CD4-positive, alpha-beta T cell treated with Interferon gamma for 1 hour (primary cell): ENCODE measurements at places on chromosomes 16 and 17.

- DNase-seq: no peak
These were observed 15.2 kb downstream of the MED24 start for GRCh38 chr17:40038882-40039513.

GRCh38 chr16:89922477-89922883, 662 bp upstream of the TUBB3 start:
- no peak for DNase-seq

DNA sequence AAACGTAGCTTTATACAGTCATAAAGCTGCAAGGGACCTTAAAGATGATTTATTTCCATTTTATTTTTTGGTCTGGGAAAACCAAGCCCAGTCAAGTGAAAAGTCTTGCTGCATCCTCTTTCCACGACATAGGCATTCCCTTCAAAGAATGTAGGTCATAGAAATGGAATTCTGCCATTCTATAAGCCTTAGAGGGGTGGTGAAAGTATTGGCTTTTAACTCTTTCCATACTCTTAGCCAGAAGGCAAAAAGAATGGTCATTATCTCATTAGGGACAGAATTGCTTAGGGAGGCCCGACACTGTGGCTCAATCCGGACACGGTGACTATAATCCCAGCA, 7.9 kb upstream of the MSL1 start:
- no peak for DNase-seq

- no peak for DNase-seq
These were observed 7.2 kb downstream of the ARL2BP start for GRCh38 chr16:57252148-57252721.

DNA sequence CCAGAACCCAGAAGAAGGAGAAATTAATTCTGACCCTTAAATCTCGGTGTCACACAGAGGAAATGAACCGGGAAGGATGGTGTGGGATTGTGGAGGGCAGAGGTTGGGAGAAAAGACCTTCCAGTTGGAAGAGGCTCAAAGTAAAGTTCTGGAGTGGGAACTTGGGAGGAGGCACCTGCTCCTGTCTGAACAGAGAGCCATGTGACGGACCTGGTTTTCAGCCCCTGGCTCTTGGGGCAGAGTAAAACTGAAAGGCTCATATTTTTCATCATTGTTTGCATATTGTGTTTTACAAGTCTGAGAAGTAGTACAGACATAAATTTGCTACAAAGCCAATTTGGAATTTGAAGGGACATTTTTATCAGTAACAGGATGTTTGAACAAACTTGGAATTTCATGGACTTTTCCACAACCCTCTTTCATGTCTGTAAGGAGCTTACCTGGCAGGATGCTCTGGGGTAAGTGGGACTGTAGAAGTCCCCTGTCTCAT, 24.4 kb upstream of the SEC14L1 start:
- no peak for DNase-seq

DNA sequence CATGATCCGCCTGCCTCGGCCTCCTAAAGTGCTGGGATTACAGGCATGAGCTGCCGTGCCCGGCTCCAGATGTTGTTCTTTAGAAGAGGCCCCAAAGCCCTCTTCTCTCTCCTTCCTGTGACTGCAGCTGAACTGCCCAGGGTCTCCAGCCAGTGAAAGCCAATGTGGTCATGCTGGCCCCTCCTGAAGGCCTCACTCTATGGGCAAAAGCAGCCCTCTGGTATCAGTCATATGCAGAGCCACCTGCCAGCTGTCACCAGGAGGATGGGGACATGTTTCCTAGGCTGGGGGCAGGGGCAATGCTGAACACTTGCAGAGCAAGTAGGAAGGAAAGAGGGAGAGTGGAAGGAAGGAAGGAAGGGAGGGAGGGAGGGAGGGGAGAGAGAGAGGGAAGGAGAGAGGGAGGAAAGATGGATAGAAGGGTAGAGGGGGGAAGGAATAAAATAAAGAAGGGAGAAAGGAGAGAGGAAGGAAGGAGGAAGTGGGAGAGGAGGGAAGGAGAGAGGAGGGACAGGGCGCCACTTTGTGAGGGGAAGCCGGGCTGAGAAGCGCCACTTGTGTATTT, 36.0 kb downstream of the SOCS3 start:
- DNase-seq: no peak

GRCh38 chr16:81703177-81704155, 75.6 kb upstream of the PLCG2 start:
- no peak for DNase-seq

DNA sequence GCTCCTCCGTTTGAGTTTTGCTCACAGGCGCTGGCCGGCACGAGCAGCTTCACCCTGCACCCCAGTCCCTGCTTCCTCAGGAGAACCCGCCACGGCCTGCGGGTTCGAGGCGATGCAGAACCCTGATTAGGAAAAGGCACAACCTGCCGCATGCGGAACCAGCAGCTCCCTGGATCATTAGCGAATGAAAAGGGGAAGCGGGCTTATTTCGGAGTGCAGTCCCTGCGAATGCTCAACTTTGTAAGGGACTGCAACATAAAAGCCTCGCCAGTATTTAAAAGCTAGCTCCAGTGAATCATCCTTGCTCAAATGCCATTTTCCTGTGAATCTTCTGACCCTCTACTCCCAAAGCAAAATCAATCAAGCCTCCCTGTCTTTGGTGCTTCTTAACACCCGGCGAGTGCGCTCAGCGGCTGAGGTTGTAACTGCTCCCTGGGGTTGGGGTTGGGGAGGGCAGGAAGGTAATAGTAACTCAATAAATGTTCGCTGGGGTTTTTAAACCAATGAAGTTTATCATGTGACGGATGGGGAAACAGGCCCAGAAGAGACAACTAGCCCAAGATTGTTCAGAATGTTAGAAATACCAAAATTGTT, 678 bp upstream of the AKAP10 start:
- DNase-seq: peak; percentile 4

DNA sequence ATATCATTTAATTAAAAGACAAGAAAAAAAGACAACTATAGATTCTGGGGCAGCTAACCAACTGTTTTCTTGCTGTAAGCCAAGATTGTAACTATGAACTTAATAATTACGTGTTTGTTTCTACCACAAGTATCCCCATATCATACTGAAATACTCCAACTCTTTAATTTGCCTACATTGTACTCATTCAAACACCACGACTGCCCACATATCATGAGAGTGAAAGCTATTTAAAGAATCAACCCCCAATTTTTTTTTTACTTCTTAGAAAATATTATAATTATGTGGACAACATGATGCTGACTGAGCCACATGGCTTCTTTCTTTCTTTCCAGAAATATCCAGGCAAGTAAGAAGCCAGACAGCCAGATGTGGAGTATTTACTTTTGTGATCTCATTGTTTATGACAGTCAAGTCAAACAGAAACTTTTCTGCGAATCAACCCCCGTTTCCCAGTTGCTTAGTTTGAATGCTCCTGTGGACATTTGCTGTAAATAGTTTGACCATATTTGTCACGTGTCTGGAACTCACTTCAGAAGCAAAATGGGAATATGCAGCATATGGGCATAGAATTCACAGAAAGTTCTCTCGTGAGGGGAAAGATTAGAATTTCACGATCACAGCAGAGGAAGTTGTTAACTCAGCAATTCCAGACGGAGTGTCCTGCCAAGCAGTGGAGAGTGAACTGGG, 126.8 kb upstream of the PSMD7 start:
- DNase-seq: no peak

- no peak for DNase-seq
These were observed 89.1 kb downstream of the NLK start for GRCh38 chr17:28131599-28131998.

- DNase-seq: no peak
These were observed 253.8 kb upstream of the PMFBP1 start for GRCh38 chr16:72425571-72426341.

DNA sequence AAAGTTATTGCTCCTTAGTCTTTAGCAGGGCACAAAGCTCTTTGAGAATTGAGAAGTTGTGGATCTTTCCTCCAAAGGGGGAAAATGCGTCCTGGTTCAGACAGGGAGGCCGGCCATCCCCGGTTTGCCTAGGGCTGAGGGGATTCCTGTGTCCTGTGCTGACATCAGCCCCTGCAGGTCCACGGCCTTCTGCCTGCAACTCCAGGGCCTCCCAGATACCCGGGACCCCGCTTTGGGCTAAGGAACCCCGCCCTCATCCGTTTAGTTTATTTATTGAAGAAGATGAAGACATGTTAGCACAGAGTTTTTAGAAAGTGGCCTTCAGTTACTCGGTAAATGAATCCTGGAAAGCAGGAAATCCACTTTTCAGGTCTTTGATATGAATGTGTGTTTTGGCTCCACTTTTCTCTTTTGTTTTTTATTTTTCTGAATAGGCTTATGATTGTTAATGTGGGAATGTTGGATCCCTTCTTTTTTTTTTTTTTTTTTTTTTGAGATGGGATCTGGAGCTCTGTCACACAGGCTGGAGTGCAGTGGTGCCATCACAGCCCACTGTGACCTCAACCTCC, 65.6 kb downstream of the CRISPLD2 start:
- DNase-seq: no peak

DNA sequence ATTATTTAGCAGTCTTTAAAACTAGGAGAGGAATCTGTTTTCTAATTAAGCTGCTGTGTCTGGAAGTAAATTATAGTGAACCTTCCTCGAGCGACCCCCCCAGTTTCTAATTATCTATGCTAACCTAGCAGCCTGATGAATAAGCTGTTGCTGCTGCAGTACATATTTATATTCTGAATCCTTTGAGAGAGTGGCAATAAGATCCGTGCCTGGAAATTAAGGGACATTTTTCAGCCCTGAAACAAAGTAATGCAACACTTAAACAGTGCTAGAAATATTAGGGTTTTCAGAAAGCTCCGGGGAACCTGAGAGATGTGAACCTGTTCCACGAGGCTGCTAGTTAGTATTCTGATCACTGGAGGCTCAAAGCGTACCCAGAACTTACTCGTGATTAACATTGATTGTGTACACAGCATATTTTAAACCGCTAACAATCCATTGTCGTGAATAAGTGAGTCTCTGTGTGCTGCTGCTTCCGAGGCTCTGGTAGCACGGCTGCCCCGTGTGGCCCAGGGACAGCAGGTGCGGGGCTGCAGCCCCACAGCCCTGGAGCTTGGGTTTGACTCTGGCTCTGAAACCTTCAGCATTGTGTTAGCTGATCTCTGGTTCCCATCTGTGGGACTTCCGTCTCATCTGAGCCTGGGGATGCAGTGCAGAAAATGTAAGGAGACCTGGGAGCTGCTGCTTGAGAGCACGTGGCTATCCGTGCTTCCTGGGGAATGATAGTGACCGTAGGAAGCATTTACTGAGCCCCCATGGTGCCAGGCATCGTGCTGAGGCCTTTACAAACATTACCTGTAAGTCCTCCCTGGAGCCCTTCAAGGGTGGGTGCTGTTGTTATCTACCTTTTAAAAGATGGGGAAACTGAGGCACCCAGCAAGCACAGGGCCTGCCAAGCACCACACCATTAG, 190.9 kb upstream of the CHMP6 start:
- no peak for DNase-seq

DNA sequence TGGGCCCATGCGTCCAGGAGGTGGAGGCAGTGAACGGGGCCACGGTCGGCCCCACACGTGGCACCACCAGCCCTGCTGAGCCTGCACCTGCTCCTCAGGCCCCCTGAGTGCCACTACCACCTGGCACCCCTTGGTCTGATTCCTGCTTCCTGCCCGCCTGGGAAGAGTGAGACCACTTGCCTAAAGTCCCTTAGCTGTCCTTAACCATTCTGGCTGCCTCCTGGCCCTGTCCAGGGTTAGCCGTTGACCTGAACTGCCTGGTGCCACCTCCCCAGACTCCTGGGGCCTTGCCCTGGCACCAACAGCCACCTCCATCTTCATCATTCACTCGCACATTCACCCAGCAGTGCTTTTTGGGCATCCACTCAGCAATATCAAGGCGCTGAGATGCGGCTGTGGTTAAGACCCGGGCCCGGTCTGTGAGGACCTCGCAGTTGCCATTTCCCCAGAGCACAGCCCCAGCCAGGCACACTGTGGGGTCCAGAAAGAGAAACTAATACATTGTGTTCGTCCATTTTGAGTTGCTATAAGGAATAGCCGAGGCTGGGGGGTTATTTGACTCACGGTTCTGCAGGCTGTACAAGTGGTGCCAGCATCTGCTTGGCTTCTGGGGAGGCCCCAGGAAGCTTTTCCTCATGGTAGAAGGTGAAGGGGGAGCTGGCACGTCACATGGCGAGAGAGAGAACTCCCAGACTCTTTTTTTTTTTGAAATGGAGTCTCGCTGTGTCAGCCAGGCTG, 318.4 kb downstream of the SEC14L1 start:
- DNase-seq: no peak

DNA sequence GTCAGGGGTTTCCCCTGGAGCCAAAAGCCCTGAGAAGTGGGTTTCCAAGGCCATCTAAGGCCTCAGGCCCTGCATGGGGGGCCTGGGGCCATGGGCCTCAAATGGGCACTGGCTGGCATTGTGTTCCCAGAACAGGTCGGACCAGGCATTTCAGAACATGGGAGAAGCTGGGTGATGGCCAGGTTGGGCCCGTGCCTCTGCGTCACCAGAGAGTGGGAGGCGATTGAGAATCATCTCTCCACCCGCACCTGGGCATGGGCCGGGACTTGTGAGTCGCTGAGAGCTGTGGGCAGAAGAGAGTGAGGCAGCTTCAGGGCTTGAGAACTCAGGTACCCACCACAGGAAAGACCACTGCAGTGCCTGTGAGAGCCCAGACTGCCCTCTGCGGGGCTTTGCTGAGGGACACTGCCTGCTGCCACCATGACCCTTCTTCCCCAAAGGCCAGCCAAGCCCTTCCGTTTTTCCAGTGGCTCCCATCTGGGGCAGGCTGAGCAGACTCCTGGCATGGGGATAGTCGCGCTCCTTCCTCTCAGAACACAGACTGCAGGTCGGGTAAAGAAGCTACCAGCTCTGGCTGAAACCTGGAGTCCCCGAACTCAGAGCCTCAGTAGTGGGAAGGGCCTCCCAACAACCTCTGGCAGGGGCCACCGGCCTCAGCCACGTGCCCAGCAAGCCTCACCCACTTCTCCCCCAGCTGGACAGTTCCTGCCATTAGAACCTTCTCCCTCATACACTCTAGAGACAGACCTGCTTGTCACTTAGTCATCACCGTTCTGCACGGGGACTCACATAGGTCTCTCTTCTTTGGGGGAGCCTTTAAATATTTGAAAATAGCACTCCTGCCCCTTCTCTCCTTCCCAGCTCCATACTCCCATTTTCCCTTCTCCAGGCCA, 1.6 kb downstream of the RAB11FIP4 start:
- no peak for DNase-seq

GRCh38 chr17:52128721-52129120, 29.8 kb downstream of the CA10 start:
- DNase-seq: no peak

DNA sequence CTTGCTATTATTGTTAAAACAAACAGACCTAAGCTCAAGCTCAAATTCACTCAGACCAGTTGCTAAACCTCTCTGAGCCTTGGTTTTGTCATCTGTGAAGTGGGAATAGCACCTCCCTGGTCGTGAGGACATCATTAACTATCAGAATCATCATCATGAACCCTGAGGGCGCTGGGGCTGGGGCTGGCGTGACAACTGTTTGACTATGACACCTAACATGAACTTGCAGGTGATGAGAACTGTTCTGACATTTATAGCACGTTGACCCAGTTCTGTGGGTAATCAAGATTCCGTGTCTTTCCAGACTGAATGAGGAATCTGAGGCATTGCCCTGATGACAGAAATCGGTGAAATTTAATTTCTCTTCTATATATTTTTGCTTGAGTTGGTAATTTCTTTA, 71.3 kb upstream of the CDH5 start:
- DNase-seq: no peak

GRCh38 chr17:2011411-2012371, 13.4 kb downstream of the RTN4RL1 start:
- DNase-seq: no peak
